ENCODE measurements at places on chromosomes 13 and 19.

- no peak for DNase-seq
These were observed 265.0 kb downstream of the FGF14 start for GRCh38 chr13:102136735-102137296.

DNA sequence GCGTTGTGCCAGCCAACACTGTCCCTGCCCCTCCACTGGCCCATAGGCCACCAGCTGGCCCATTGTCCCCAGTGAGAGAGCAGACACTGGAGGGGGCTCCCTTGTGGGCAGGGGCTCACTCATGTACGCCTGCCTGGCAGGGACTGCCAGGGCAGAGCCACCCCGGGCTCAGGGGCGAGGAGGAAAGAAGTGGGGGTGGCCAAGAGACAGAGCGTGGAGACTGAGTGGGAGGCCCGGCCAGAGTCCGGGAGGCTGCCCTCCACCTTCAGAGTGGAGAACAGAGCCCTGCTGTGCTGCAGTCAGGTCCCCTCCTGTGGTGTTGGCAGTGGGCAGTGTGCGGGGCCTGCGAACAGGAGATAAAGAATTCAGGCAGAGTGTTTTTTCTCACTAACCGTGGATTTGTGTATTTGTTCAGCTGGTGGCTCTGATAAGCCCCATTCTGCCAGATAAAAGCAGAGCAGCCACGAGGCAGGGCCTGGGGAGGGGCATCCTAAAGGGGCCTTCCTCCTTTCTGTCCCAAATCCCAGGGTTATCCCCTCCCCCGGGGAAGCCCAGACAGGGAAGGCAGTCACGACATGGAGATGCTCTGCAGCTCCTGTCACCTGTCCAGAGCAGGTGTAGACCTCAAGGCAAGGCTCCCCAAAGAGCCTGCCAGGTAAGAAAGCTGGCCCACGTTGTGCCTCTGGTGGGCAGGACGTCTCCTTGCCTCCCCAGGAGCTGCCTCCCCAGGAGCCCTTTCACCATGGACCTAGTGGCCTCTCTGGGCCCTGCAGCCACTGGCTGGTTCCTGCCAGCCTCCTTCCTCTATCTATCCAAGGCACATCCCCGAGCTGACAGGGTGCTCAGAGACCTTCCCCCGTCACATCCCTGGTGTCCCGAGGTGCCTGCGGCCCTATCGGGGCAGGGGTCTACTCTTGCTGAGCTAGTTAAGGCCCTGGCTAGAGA lies 33.0 kb downstream of the LYL1 start:
- no peak for DNase-seq

GRCh38 chr13:34939771-34940170 lies 2.3 kb upstream of the NBEA start:
- no peak for DNase-seq

DNA sequence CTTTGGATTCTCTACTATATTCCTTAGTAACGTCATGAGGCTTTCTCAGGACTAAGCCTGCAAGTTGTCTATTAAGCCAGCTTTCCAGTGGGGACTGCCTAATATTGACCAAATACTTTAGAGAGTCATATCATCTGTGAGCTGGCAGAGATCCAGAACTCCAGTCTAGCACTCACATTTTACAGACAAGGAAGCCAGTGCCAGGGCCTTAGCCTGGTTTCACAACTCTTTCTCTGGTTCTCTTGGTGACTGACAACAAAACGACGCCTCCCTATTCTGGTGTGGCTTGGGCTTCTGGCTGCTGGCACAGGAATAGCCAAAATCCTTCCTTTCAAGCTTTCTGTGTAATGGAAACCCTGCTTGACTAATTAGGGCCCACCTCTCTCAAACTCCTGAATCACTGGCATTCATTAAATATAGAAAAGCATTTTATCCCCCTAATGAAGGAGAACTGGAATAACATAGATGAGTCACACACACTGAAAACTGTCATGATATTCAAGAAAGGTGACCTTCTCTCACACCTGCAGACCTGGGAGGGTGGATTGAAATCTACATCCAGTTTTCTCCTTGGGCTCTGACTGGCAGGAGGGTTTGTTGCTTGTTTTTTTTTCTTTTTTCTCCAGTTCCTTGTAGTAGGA lies 75.2 kb upstream of the UBL3 start:
- DNase-seq = no peak

DNA sequence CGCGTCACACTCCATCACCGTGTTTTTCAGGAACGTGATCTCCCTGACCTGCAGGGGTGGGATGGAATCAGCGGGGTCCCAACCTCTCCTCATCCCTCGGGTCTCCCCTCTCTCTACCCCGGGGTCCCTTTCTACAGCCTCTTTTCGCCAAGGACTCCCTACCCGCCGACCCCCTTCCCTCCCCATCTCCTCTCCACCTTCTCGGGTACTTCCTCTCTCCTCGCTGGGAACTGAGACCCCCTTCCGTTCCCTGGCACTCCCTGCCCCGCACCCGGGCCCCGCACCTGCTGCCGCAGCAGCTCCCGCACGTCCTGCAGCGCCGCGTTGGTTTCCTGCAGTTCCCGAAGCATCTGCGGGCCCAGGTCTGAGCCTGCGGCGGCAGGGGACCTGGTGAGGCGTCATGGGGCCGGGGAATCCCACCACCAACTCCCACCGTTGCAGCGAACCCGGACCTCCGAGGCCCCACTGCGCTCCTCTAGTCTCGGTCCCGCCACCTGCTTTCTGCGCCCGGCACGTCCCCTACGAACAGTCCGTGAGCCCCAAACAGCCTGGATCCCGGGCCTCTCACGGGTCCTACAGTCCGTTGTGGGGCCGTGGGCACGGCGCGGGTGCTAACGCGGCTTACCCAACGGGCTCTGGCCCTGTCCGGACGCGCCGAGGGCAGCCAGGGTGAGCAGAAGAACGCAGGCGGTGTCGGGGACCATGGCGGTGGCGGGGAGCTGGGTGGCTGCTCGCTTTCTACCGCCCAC lies at the start of gene COMP:
Gene COMP (minus strand): TSS at position 740 of the 749 bp plus-strand sequence. CDS start 36 bp downstream, at position 704.
- DNase-seq = no peak

GRCh38 chr13:91189506-91189905 lies 158.0 kb upstream of the MIR17HG start:
- DNase-seq = no peak

DNA sequence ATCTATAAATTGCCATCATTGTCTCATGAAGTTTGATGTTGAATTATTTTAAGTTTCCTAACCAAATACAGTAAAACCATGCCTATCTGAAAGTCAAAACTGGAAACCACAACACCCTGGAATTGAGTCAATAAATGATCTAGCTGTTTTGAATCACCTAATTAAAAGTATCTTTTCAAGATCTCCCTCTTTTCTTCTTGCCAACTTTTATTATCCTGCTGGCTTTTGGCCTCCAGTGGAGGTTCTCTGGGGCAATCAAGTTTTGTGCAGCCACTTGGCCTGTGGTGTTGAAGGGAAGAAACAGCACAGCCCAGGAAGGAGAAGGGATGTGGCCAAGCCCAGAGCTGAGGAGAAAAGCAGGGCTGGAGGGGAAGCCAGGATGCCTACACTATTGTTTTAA lies 255.4 kb downstream of the COG6 start:
- no peak for DNase-seq

DNA sequence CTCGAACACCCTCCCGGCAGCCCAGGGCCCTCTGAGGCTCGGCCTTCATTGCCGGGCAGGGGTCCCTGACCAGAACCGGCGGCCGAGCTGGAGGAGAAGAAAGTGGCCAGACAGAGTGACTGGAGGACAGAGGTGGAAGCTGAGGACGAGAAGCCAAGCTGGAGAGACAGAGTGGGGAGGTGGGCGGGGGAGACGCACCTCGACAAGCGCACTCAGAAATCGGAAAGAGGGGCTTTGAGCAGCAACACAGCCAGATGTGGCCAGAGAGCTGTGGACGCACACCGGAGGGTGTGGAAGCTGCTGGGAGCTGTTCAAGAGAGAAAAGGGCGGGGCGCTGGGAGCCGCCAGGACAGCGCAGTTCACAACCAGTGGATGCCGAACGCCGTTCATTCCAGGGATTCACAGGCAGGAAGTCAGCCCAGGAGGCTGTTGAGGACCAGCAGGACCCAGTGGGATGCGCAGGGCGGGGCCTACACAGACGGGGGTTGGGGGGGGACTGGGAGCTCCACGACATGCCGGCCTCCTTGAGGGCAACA lies 28.2 kb upstream of the C13orf46 start:
- DNase-seq = peak; percentile 41

DNA sequence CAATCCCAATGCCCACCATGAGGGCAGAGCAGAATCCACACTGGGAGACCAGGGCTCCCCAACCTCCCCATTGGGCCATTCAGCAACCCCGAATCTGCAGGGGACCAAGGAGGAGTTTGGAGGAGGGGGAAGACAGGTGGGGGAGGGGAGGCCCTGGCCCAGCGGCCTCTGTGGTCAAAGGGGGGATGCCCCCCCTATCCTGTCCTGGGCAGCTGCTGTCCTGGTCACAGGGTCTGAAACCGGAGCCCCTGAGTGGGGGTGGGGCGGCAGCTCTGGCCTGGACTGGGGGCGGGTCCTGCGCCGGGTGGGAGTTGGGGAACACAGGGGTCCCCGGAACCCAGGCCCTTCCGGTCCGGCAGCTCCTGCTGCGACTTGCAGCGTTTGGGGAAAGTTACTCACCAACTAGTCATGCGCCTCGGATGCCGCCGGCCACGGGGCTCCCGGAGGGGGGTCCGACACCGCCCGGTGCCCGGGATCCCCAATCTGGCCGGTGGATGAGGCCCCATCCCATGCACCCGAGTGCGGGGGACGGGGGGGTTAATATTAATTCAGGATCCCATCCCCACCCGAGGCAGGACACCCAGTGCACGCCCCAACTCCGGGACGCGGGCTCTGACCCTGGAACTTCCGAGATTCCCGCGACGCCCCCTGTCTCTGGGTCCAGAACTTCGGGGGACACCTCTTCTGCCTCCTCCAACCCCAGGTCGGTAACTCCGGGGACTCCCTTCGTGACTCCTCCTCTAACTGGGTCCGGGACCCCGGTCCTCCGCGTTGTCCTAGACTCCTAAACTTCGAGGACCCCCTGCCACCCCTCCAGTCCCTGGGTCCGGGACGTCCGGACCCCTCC lies 872 bp downstream of the HOMER3 start:
- no peak for DNase-seq

DNA sequence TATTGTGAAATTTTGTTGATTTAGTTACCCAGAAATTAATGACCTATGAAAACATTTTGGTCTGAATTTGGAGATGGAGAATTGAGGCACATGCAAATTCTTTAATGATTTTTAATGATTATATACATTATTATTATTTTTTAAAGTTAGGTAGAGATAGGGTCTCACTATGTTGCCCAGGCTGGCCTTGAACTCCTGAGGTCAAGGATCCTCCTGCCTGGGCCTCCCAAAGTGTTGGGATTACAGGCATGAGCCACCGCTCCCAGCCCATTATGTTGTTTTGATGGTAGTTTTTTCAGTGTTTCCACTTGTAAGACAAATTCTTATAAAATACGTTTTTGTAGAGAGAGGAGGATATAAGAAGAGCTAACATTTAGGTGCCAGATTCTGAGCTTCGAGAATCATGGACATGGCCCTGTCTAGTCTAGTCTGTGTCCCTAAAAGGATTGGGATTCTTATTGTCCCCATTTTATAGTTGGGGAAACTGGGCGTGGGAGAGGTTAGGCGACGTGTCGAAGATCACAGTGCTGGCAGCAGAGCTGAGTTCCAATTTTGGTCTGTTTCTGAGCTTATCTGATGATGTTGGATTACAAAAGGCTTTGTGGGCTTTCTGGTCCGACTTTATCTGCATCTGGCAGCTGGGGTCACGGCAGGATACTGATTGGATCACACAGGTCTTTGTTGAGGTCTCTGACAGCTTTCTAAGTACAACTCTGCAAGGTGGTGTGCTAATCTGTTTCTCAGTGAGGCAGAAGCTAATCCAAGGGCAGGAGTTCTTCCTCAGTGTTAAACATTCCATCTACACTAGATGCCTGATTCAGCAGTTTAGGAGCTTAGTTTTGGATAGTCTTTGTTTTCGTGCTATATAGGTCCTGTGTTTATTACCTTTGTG lies 7.5 kb upstream of the WDR88 start:
- DNase-seq = no peak

DNA sequence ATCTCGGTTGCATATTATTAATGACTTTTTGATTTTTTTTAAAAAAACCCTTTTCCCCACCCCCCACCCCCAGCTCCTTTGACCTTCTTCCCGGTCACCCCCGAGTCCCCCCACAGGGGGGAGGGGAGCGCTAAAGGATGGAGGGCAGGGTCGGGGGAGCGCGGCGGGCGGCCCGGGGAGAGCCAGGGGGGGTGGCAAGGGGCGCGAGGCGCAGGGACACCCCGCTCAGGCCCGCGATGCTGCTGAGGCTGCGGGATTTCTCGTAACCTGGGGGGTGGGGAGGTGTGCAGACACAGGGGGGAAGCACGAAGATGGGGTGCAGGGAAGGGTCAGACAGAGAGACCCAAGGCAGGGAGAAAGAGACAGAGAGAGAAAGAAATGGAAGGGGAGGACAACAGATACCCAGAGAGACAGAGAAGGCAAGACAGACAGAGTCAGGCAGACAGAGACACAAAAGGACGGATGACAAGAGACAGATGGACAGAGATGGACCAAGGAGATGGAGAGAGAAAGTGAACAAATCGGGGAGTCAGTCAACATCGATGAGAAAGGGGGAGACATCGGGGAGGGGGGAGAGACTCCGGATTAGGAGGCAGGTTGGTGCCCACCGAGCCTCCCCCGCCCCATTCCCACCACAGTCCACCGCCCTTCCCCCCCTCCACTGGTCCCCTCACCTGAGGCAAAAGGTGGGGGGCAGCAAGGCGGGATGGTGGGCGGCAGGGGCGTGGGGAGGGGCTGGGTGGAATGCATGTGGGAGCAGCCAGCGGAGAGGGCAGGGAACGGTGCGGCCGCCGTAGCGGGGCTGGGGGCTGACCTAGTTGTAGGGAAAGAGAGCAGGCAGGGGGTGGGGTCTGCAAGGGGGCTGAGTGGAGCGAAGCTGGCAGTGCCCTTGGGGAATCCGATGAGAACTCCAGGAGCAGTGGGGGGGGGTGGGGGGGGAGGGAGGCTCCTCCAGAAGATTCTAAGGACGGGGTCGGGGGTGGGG lies 14.2 kb downstream of the KCNC3 start:
- DNase-seq = no peak

DNA sequence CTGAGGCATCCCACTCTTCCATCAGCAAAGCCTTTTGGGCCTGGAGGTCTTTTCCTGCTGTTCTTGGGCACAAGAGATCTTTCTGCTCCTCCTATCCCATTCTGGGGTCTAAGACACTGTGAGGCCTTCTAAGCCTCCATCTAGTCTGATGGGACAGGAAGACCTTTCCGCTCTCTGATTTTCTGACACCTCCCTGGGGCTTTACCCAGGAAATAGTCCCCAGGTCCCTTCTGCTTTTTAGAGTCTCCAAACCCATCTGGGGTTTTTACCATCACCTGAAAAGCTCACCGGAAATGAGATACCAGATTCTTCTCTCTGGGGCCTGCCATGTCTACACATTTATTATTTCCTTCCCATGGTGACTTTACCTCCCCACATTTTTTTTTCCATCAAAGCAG lies 21.1 kb downstream of the CLEC17A start:
- DNase-seq = no peak

- no peak for DNase-seq
These were observed 2.1 kb upstream of the CPB2 start for GRCh38 chr13:46106839-46107371.

Data from natural killer cell treated with Interleukin-12 subunit alpha and Interleukin-12 subunit beta and Interleukin-15 and Interleukin-18, amount 100 ng/mL, for 72 hours (primary cell).